ENCODE measurements at places on chromosomes 6 and 20. TPM values are rescaled to one million over a fixed set of nuclear protein-coding genes. Genes with fewer than 3 reads are reported as not detected.

Gene TINAG
- not detected for total RNA-seq

Gene OPRM1
- not detected for total RNA-seq

Gene MLIP
- total RNA-seq = not detected

Gene ARFGEF3
- 0.11 TPM for total RNA-seq

Gene HLA-DRA
- 88.4 TPM for total RNA-seq

Gene OR2B6
- not detected for total RNA-seq

Gene MLN
- not detected for total RNA-seq

Gene ABHD16A
- total RNA-seq = 54.9 TPM

Gene CNR1
- not detected for total RNA-seq

Gene CDKAL1
- 30.1 TPM for total RNA-seq

Gene SALL4
- total RNA-seq = 0.09 TPM

Gene NHSL1
- total RNA-seq = 0.70 TPM

Gene DEF6
- 209 TPM for total RNA-seq

Gene FAM217B
- 30.8 TPM for total RNA-seq

Gene DNPH1
- 43.9 TPM for total RNA-seq

Gene FAM217A
- total RNA-seq = not detected

Gene JAG1
- 1.1 TPM for total RNA-seq

Gene CALHM4
- not detected for total RNA-seq

Gene RCAN2
- total RNA-seq = not detected

Gene HLA-DRB5
- 43.3 TPM for total RNA-seq

Gene XRN2
- 69.5 TPM for total RNA-seq

Gene TP53TG5
- total RNA-seq = 0.09 TPM

Gene CPNE5
- total RNA-seq = 2.5 TPM

Gene FOXQ1
- total RNA-seq = not detected

Gene ALDH5A1
- 5.9 TPM for total RNA-seq

Gene TPBG
- not detected for total RNA-seq
